ENCODE measurements at places on chromosomes 5 and 9.

- no peak for DNase-seq
Measured at GRCh38 chr5:91946870-91947269, 563.8 kb upstream of the ARRDC3 start.

DNA sequence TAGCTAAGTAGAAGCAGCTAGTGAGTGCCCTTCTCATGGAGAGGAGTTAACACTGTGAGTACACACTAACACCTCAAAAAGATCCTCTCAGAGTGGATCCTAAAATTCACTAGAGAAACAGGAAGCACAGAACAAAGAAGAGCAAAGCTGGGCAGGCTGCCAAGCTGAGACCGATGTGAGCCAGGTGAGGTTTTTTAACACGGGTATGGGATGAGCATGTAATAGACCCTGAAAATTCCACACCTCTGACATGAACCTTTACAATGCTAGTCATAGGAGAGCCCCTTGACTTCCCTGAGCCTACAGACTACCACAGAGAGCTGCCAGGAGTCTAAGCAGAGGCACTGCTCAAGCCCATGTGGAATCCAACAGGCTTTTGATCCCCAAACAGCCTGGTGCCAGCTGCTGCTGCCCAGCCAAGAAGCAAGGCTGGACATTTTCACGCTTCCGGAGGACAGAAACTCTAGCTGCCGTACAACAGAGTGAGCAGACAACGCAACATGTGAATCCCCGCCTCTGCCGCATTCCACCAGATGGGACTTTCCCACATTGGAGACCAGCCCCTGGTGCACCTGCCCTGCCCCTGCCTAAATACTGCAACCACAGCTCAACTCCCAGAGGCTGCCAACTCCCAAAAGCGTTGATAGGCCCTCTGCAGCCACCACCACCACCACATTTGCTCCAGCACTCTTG is 280.8 kb downstream of the CDH10 start:
- DNase-seq, result no peak

DNA sequence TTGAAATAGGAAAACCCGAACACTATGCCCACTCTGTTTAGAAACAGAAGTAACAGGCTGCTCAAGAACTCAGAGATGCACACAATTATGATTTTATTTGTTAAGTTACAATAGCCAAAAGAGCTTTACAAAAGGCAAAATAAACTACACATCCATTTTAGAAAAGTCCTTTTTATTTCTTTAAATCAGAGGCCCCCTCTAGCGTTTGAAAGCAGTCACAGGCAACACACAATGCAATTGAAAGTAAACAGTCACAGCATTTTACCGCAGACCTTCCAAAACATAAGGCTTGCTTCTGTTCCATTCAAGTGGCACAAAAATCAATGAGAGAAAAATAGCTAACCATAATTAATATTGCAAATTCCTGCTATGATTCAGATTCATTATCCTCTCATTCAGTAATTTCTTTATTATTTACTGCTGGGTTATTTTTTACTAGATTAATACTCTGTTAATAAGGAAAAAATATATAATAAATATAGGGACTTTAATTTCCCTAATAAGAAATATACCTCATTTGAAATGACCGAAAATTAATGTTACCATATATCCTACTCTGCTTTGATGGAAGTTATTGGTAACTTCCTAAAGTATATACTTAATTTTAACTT is 78.3 kb downstream of the CEP120 start:
- no peak for DNase-seq

DNA sequence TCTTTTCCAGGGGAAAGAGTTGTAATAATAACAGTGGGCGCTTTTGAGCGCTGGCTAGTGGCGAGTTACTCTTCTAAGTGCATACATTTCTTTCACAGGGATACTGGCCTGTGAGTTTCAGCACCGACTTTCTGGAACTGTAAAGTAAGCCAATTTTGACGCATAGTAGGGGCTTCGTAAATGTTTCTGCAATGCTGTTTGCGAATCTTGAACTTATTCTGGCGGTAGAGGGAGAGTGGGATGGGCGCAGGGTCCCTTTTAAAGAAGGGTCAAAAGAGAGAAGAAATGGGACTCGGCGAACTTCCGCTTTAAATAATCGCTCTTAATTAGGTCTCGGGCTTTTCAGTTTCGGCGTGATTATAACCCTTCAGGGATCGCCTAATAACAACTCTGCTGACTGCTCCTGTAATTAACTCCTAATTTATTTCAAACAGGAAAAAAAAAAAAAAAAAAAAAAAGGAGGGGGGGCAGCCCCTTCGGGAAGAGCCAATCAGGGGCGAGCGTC is 351 bp upstream of the MSX2 start:
- no peak for DNase-seq

Measured in posterior vena cava (tissue), 2 donors.